ENCODE measurements at places on chromosomes 3 and 15. TPM values are rescaled to one million over a fixed set of nuclear protein-coding genes. Genes with fewer than 3 reads are reported as not detected.

CKMT1B gene
- not detected for total RNA-seq

TRAK1 gene
- 65.4 TPM for total RNA-seq

ARGFX gene
- total RNA-seq = not detected

- no peak overlapping the region for H3K27ac ChIP-seq
- no peak overlapping the region for H3K4me3 ChIP-seq
- H3K36me3 ChIP-seq = no peaks in the 10 kb centered on the region
- DNase-seq = peak; percentile 91
- no peaks in the 10 kb centered on the region for H3K4me1 ChIP-seq
- no peaks in the 10 kb centered on the region for H3K27me3 ChIP-seq
These were observed 951.4 kb downstream of the PLOD2 start for GRCh38 chr3:145209561-145209960.

GRCh38 chr3:66393333-66394005, 107.4 kb downstream of the LRIG1 start:
- peak overlapping the region; percentile 53 for H3K27ac ChIP-seq
- no peaks in the 10 kb centered on the region for H3K4me1 ChIP-seq
- H3K36me3 ChIP-seq = peaks cover 2% of the 10 kb centered on the region
- H3K27me3 ChIP-seq = no peaks in the 10 kb centered on the region

ACP3 gene
- total RNA-seq = 19.9 TPM

KLF13 gene
- 157 TPM for total RNA-seq

DNA sequence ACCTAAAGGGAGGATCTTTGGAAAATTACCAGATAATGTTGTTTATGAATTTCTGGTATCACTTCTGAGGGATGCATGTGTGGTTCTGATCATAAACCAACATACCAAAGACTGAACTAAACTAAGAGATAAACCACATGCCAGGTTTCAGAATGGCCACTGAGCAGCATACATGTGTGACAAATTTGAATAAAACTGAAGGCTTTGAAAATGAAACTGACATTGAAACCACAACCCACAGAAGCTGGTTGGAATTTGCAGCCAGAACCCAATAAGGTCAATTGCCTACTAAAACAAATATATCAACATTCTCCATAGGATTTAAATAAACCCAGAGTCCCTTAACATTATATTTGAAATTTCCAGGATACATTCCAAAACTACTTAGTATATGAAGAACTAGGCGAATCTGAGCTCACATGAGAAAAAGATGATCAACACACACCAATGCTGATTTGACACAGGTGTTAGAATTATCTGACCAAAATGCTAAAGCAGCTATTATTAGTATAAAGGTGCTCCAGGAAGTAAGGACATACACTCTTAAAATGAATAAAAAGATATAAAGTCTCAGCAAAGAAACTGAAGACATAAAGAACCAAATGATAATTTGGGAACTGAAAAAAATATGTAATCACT, 125.0 kb downstream of the ZNF280D start:
- DNase-seq = no peak
- no peaks in the 10 kb centered on the region for H3K36me3 ChIP-seq
- no peaks in the 10 kb centered on the region for H3K4me1 ChIP-seq

KCNMB2 gene
- 12.2 TPM for total RNA-seq

DNA sequence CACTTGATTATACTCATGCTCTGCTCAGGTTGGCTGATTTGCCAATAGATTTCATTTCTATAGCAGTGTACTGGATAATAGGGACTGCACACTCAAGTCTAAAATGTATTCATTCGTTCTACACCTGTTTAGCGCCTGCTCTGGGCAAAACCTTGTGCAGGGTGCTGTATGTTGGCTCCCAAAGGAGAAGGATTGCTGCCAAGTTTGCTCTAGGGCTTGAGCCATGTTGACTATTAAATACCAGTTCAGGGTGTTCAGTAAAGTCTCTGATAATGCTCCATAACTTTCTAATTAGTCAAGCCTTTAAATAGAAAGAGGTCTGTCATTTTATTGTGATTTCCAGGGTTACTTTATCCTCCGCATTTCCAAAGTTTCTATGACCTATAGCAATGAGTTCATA, 470.2 kb downstream of the MAGI1 start:
- no peaks in the 10 kb centered on the region for H3K27me3 ChIP-seq
- no peak for DNase-seq
- H3K4me3 ChIP-seq = no peak overlapping the region
- H3K4me1 ChIP-seq = peaks cover 23% of the 10 kb centered on the region
- H3K36me3 ChIP-seq = no peaks in the 10 kb centered on the region

DNA sequence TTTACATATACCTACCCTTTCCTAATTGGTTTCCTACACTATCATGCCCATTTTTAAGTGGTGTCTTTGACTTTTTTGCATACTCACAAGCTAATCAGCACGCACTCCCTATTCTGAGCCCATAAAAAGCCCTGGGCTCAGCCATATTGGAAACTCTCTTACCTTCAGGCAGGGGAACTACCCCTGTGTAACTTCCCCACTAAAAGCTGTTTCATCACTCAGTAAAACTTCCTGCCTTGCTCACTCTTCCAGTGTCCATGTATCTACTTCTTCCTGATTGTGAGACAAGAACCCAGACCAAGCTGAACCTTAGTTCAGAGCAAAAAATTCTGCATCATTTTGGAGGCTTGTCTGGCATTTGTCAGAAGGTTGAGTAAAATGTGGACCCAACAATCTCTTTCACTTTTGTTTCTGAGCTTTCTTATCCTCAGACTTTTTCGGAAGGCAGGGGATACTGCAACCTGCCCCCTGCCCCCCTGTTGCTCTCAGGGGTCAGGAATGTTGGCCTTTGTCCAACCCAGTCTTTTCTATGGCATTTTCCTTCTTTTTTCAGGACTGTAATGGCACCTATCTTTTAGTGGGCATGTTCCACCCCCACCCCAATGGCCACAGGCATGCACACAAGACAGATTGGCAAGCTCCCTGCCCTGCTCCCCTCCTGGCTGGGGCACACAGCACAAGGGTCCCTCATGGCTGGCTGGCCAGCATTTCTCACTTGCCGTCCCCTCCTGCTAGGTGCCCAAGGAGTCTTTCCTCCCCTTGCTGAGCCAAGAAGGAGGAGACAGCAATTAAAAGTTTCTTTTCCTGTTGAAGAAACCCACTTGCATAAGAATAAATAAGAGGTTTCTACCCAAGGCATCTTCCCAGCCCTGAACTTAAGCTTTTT, 26.3 kb upstream of the TMEM45A start:
- no peaks in the 10 kb centered on the region for H3K4me1 ChIP-seq
- H3K36me3 ChIP-seq = no peaks in the 10 kb centered on the region
- H3K27ac ChIP-seq = no peak overlapping the region
- no peak overlapping the region for H3K4me3 ChIP-seq
- no peaks in the 10 kb centered on the region for H3K27me3 ChIP-seq

- peak; percentile 89 for DNase-seq
- H3K4me1 ChIP-seq = peaks cover 29% of the 10 kb centered on the region
These were observed 44.6 kb downstream of the ZBTB38 start for GRCh38 chr3:141412936-141413354.

IL17RE gene
- total RNA-seq = 22.9 TPM

GRCh38 chr3:79018671-79019136, 749.1 kb downstream of the ROBO1 start:
- H3K4me3 ChIP-seq = peak overlapping the region; percentile 68
- H3K36me3 ChIP-seq = no peaks in the 10 kb centered on the region
- peak; percentile 75 for DNase-seq
- no peaks in the 10 kb centered on the region for H3K27me3 ChIP-seq
- H3K4me1 ChIP-seq = peaks cover 13% of the 10 kb centered on the region

FBXW12 gene
- not detected for total RNA-seq

FSTL1 gene
- 304 TPM for total RNA-seq

DNA sequence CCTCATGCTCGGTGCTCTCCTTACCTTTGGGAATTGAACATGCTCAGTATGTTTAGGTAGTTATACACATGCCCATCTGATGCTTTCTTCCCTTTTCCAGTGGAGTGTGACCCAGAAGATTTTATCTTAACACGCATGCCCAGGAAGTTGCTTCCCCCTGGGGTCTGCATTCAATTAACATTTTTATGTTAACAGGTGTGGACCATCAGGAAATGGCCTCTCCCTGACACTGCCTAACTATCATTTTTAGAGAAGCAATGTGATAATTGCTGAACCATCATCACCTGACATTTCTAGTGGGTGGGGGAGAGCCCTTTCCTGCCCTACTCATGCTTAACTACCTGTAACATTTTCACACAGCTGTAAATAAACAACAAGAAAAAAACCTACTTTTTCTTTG, 55.1 kb upstream of the TGFBR2 start:
- H3K4me1 ChIP-seq = no peaks in the 10 kb centered on the region
- DNase-seq = no peak
- H3K27me3 ChIP-seq = no peaks in the 10 kb centered on the region
- no peak overlapping the region for H3K4me3 ChIP-seq
- H3K36me3 ChIP-seq = no peaks in the 10 kb centered on the region

GCNT3 gene
- total RNA-seq = 0.63 TPM

DNA sequence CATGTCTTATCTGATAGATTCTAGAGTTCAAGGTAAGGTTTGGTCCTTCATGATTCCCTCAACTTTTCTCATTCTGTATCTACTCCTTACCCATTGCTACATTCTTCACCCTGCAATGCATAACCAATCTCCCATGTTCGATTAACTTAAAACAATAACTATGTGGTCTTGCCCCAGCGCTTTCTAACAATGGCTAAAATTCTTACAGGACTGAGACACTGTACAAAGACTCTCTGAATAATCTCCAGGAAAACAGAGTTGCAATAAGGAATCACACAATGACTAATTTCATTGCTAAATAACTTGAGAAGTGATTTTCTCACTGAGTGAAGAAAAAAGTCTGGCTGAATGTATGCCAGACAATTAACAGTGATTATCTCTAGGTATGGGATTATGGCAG, 69.6 kb upstream of the FAM174B start:
- H3K4me3 ChIP-seq = no peak overlapping the region
- no peak overlapping the region for H3K27ac ChIP-seq
- H3K36me3 ChIP-seq = peaks cover 2% of the 10 kb centered on the region
- no peaks in the 10 kb centered on the region for H3K27me3 ChIP-seq
- peaks cover 6% of the 10 kb centered on the region for H3K4me1 ChIP-seq

DNA sequence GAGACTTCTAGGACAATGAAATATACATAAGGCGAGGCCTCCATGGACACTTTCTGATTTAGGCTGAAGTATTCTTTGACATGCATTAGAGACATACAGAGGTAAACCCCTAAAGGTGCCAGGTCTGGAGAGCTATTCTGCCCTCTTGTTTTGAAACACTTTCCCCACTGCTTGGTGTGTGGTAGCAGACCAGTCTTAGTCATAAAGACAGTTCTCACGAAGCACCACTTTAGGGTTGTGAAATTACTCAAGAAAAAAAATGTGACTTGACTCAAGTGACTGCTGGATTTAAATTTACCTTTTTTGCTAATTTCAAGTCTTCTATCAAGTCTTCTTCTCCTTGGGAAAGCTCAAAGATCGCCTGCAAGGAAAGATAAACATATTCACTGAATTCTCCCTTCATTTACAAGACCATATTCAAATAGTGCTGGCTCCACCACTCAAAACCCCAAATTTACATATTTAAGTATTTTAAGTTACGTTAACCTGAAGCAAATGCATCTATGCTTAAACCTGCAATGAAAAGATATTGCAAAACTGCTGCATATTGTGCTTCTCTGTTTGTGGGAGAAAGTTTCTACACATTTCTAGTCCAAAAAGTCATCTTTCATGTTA, 48.4 kb downstream of the ARHGEF3 start:
- no peaks in the 10 kb centered on the region for H3K27me3 ChIP-seq
- no peak overlapping the region for H3K4me3 ChIP-seq
- peaks cover 5% of the 10 kb centered on the region for H3K4me1 ChIP-seq

DNA sequence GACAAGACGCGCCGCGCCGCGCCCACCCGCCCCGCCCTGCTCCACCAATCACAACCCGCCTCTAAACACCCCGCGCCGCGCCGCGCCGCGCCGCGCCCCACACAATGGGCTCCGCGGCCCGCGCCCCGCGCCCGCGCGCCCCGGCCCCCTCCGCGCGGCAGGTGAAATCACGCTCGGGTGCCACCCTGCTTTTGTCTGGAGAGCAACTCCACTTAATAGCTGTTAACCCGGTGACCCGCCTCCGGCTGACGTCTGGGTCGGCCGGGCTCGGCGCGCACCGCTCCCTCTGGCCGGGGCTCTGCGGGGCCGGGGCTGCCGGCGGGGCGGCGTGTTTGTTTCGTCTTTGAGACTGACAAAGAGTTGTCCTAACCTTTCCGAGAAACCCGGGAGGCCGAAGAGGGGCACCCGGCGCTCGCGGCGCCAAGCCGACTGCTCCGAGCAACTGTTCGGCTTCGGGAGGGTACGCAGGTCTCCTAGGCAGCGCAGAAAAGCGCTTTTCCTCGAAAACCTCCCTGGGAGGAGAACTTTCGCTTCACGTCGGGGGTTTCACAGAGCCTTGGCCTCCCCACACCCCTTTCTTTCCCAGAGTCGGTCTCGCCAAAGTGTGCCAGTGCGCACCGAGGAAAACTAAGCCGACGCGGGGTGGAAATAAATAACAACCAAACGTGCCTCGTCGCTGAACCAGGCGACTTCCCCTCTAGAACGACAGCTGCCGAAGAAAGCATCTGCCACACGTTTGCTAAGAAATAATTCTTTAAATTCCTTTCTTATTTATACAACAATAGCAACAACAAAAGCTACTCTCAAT, 518.4 kb downstream of the FOXP1 start:
- peak overlapping the region; percentile 97 for H3K27ac ChIP-seq
- peaks cover 6% of the 10 kb centered on the region for H3K4me1 ChIP-seq
- H3K4me3 ChIP-seq = peak overlapping the region; percentile 84
- H3K27me3 ChIP-seq = no peaks in the 10 kb centered on the region
- no peaks in the 10 kb centered on the region for H3K36me3 ChIP-seq
- DNase-seq = peak; percentile 69

- no peak overlapping the region for H3K4me3 ChIP-seq
- H3K36me3 ChIP-seq = no peaks in the 10 kb centered on the region
- no peak overlapping the region for H3K27ac ChIP-seq
- H3K4me1 ChIP-seq = no peaks in the 10 kb centered on the region
- no peaks in the 10 kb centered on the region for H3K27me3 ChIP-seq
These were observed 53.5 kb upstream of the LEKR1 start for GRCh38 chr3:156772588-156773206.

PTX3 gene
- 4.1 TPM for total RNA-seq

ADIPOQ gene
- 0.09 TPM for total RNA-seq

TAMM41 gene
- total RNA-seq = 20.6 TPM

- DNase-seq = no peak
- H3K4me1 ChIP-seq = peaks cover 17% of the 10 kb centered on the region
- H3K27me3 ChIP-seq = no peaks in the 10 kb centered on the region
- H3K4me3 ChIP-seq = no peak overlapping the region
These were observed 98.2 kb downstream of the FBN1 start for GRCh38 chr15:48547286-48547685.

GRCh38 chr3:14303336-14304100, 98.9 kb upstream of the SLC6A6 start:
- no peaks in the 10 kb centered on the region for H3K36me3 ChIP-seq
- no peak overlapping the region for H3K4me3 ChIP-seq
- no peak for DNase-seq
- no peak overlapping the region for H3K27ac ChIP-seq
- no peaks in the 10 kb centered on the region for H3K4me1 ChIP-seq
